Activated CD4-positive, alpha-beta memory T cell treated with anti-CD3 and anti-CD28 coated beads for 36 hours (primary cell): ENCODE measurements at places on chromosomes 1 and 21. TPM values are rescaled to one million over a fixed set of nuclear protein-coding genes. Genes with fewer than 3 reads are reported as not detected.

- no peak for DNase-seq
Observed at GRCh38 chr1:30516485-30516858, 206.9 kb downstream of the MATN1 start.

GRCh38 chr1:181711820-181712219 is 228.5 kb downstream of the CACNA1E start:
- DNase-seq = no peak

- DNase-seq = peak; percentile 43
Observed at GRCh38 chr1:220045356-220046051, 801 bp downstream of the EPRS1 start.

DNA sequence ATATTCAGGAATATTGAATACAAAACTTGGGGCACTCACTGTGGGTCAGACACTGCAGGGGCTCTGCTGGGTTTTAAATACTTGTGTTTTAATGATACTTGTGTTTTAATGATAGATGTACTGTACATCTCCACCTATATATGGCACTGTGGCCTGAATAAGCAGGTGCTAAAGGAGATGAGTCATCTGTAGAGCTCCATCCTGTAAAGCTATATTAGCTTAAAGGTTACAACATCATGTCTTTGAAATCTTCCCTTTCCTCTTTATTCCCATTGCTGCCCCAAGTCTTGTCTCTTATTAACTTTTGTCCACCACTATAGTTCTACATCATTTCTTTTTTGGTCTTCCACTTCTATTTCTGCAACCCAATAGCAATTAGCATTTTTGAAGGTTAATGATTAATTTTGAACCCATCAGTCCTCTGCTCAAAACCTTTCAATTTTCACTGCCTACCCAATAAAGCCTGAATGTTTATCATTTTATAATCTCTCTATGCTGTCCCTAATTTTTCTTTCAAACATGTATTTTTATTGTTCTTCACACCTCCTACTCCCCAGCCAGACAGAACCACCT is 113.3 kb upstream of the PTGFR start:
- DNase-seq = no peak

- DNase-seq = no peak
Observed at GRCh38 chr1:172485626-172486025, 41.8 kb upstream of the PIGC start.

Gene F13B
- total RNA-seq = not detected

DNA sequence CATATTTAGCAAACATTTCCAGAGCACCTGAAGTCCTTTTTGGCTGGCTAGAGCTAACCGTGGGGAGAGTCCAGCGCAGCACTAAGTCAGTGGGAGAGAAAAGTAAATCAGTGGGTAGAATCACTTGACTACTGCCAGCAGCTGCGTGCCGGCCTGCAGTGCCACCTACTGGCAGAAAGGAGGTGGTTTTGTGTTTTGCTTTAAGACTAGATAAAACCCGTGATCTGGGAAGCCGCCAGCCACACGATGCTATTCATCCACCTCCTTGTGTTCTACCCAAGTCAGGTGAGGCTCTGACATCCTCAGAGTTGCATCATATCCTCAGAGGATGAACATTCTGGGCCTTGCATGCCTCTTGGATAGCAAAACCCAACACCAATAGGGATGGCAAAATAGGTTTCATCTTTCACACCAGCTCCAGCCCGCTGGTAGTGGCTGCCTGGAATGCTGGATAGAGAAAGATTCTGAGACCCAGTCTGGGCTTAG is 14.1 kb upstream of the HEYL start:
- DNase-seq = peak; percentile 88

Gene GPR37L1
- total RNA-seq = not detected

GRCh38 chr1:201356236-201356635 is 21.2 kb downstream of the TNNT2 start:
- no peak for DNase-seq

Gene AADACL3
- total RNA-seq = not detected
